Astrocyte of the cerebellum (primary cell): ENCODE measurements at places on chromosomes 5 and 9.

GRCh38 chr9:8457816-8458215 lies 658.2 kb upstream of the DMAC1 start:
- no peak for DNase-seq

DNA sequence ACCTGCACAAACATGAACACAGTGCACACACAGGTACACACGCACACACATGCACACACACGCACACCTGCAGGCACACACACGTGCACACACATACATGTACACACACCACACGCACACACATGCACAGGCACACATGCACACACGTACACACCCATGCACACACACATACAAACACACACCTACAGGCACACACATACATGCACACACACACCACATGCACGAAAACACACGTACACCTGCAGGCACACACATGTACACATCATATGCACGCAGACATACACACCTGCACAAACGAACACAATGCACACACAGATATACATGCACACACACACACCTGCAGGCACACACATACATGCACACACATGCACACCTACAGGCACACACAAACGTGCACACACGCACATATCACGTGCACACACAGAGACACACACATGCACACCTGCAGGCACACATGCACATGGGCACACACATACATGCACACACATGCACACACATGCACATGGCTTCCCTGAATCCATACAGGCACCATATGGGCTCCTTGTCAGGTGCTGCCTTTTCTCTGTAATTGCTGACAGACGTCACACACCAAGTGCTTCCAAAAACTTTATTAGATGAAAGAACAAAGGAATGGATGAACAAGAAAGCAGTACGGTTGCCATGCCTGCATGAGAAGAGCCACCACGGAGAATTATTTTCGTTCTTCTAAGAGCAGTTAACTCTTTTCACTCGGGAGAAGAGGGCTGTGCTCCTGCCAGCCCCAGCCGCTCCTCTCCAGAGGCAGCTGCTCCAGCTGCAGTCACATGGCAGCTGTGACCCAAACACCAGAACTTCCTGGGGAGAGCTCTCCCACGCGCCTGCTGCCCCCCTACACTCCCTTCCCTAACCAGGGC lies 57.2 kb downstream of the EXD3 start:
- no peak for DNase-seq

GRCh38 chr9:32877639-32878217 lies 94.4 kb downstream of the TMEM215 start:
- DNase-seq = no peak

DNA sequence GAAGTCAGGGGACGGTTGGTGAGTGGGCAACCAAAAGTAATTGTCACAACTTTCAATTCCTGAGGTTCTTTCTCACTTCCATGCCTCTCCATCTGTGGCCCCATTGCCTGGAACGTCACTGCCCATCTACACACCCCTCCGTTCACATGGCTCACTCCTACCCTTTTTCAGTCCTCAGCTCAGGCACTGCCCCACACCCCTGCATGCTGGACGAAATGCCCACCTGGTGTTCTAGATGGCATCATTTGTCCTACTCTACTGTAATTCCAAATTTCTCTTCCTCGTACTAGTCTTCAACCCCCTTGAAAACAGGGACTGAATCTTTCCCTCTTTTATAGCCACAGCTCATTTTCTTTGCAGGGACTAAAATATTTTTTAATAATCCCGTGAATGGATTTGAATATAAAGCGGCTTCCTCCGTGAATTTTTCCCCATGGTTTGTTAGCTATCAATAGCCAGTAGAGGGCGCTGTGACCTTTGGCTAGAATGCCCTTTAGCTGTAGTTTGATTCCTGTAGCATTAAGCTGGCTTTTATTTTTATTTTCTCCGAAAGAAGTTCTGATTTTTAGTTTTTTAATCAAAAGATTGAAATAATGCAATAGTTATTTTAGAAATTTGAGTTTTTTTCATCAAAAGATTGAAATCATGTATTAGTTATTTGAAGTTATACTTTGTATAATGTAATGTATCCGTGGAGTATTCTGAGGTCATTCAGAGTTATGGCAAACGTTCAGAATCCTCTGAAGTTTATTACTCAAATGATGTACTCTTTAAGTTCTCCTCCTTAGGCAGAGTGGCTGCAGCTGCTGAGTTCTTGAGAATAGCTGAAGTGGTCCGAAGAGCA lies 232.1 kb downstream of the SH3GL2 start:
- DNase-seq = peak; percentile 49

DNA sequence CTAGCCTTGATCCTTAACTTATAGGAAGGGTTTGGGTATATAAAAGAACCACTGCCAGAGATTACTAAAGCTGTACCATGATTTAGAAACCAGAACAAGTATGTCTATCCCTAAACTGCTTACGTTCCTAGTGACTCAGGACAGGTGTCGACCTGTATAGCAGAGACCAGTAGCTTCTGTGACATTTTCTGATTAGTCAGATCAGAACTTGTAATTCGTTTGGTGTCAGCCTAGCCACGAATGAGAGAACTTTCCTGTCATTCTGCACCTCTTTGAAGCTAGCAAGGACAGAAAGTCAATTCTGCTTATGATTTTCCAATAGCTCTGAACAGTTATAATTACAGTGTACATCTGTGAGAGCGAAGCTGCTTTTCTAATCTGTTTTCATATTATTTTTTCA lies 39.5 kb downstream of the PRKACG start:
- DNase-seq = no peak

DNA sequence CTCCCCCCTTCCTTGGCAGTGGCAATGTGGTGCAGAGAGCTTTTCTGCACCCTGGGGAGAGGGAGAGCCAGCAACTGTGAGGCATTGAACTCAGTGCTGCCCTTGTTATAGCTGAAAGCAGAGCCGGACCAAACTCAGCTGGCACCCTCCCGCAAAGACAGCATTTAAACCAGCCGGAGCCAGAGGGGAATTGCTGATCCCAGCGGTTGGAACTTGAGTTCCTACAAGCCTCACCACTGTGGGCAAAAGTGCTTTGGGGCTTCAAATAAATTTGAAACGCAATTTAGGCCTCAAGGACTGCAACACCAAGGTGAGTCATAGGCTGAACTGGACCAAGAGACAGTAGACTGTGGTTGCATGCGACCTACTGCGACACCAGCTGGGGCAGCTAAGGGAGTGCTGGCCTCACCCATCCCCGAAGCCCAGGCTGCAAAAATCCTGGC lies 207.6 kb upstream of the CDKN2B start:
- no peak for DNase-seq

DNA sequence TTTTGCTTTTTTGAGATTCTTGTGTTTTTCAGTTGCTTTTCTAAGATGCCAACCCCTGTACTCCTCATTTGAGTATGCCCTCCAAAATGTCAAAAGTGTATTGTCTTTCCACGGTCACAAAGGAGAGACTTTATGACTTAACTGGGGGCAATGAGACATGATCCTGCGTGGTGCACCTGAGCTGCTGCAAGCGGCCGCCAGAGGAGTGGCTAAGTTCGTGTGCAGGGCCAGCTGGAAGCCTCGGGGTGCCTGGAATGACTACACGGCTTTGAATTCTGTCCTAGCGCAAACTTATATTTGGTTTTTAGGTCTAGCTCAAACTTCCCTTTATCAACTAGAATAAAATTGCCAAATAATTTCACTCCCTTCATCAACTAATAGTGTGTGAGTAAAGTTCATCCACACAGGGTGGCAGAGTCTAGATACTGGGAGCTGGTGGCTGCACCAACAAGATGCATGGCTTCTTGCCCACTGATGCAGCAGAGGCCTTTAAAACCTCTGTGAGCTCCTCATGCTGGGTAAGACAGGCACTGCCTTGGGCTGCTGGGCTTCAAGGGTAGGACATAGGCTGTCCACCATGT lies 4.7 kb downstream of the GADD45G start:
- DNase-seq = no peak

GRCh38 chr5:96942911-96943310 lies 7.0 kb downstream of the LNPEP start:
- DNase-seq = no peak

GRCh38 chr5:73564675-73565074 lies 764 bp downstream of the ANKRA2 start:
- DNase-seq = no peak

GRCh38 chr9:131611586-131612315 lies 66.4 kb downstream of the PRRT1B start:
- no peak for DNase-seq

- DNase-seq = no peak
These were observed 74.5 kb downstream of the MAPKAP1 start for GRCh38 chr9:125632321-125633115.

- no peak for DNase-seq
These were observed 148.1 kb downstream of the RGS3 start for GRCh38 chr9:113611461-113612215.

DNA sequence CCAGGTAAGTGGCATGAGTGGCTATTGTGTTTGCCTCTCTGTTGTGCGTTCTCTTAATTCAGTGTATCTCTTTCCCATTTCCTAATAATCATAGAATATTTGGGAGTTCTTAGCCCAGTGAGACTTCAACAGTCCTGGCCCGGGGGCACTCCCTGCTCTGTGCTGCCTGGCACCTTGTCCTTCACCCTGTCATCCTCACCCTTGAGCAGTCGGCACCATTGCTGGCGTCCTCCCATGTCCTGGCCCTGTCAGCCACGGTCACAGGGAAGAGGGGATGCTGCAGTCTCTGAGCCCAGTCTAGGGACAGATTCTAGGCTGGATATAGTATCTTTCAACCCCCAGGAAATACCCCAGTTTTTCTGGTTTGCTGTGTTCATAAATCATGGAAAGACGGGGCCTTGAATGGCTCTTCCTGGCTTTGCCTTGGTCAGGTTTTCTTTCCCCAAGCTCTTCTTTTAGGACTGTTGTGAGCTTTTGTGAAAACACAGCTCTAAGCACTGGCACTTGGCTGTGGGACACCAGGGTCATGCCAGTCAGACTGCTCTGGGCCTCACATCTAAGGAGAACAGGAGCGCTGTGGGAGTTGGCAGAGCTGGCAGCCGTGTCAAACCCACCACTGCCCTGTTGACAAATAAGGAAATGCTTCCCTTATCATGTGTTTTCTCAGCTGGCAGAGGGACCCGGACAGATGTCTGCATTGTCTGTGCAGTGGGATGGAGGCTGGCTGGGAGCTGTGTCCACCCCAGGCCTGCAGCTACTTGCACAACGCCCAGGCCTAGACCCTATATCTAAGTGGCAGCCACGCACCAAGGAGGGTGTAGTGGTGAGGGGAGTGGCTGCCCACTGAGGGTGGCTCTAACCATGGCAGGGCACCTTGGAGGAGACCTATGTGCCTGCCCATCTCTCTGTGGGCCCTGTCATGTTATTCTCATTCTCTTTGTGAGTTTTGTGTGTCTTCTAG lies 378.6 kb downstream of the ICE1 start:
- no peak for DNase-seq

DNA sequence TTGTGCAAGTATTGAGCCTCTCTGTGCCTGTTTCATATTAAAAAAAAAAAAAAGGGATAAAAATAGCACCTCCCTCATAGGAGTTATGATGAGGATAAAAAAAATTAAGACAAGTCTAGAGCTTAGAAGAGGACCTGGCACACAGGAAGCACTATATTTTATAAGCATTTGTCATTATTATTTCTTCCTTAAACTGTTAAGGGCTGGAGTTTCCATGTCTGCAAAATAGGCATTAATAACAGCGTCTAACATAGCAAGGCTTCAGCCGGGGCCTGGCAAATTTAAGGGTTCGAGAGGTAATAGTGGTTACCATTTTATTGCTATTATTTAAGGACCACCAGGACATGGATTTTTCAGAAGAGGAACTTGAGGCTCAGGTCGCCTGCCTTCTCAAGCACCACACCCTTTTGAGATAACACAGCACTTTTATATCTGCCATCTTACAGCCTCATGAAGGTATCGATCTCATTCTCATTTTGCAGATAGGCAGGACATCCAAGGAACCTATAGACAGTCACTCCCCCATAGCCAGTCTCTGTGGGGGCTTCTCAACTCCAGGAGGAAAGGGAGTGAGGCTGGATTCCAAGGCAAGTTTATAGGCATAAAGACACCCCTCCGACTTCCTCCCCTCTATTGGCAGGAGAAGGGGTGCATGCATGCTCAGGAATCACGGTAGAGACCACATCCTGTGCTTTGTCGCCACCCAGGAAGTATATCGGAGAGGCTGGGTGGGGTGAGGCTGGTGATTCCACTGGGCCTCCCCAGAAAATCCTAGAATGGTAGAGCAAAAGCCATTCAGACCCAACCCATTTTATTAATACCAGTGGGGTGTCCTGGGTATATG lies 2.4 kb downstream of the ANXA6 start:
- DNase-seq = no peak

- DNase-seq = no peak
These were observed 200.2 kb upstream of the TARS1 start for GRCh38 chr5:33240558-33240957.

- DNase-seq = no peak
These were observed 37.7 kb downstream of the SAR1B start for GRCh38 chr5:134594797-134595457.
